ENCODE measurements at places on chromosomes 13 and 19.

DNA sequence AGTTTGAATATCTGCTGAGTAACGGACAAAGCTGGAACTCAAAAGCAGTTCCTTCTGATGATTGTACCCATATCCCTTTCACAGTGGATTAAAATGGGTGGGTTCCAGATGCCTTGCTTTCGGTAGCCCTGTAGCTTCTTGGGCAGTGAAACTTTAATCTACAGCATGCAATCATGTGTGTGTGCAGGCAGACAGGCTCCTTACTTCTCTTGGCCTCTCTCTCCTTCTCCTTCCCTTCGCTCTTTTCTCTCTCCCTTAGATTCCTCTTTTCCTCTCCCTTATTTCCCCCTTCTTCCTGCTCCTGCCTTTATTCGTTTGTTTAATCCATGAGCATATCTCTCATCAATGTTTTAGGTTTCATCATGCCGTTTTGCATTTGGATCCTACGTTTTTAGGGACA lies 8.1 kb downstream of the DGKH start:
- no peak for DNase-seq

- no peak for DNase-seq
These were observed 70.2 kb upstream of the STK24 start for GRCh38 chr13:98647121-98647520.

DNA sequence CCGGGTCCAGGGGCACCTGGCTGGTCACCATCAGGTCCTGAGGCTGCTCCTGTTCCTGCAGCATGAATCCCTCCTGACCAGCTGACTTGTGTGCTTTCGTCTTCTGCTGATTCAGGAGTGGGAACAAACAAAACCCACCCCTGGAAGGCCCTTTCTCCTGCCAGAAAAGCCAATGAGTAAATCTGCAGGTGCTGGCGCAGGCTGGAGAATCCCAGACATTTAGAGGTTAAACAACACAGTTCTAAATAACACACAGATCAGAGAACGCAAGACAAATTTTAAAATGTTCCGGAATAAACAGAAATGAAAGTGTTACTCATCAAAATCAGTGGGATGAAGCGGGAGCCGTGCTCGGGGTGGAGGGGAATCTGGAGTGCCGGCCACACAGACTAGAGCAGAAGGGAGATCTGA lies 60.6 kb upstream of the C13orf46 start:
- DNase-seq: no peak

DNA sequence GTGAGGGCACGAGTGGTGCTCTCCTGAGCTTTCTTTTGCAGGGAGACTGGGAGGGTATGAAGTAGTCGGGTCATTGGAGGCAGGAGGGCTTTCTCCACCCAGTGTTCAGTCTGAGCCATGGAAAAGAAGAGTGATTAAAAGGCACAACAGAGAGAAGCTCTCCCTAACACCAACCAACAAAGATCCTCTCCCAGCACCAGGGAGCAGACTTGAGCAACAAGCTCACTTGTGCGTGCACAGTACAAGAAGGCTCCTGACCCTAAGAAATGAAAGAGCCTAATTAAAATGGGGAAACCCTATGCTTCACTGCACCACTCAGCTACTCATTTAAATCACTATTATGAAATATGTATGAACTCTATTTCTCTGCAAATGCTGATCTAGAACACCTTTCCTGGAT lies 276.3 kb upstream of the SOX21 start:
- no peak for DNase-seq

GRCh38 chr19:1668486-1669270 lies 16.3 kb upstream of the TCF3 start:
- DNase-seq: peak; percentile 10

- DNase-seq: no peak
These were observed 4.6 kb upstream of the SLC44A2 start for GRCh38 chr19:10620786-10621185.

- DNase-seq: no peak
These were observed 2438.2 kb upstream of the PCDH20 start for GRCh38 chr13:63853816-63854215.

DNA sequence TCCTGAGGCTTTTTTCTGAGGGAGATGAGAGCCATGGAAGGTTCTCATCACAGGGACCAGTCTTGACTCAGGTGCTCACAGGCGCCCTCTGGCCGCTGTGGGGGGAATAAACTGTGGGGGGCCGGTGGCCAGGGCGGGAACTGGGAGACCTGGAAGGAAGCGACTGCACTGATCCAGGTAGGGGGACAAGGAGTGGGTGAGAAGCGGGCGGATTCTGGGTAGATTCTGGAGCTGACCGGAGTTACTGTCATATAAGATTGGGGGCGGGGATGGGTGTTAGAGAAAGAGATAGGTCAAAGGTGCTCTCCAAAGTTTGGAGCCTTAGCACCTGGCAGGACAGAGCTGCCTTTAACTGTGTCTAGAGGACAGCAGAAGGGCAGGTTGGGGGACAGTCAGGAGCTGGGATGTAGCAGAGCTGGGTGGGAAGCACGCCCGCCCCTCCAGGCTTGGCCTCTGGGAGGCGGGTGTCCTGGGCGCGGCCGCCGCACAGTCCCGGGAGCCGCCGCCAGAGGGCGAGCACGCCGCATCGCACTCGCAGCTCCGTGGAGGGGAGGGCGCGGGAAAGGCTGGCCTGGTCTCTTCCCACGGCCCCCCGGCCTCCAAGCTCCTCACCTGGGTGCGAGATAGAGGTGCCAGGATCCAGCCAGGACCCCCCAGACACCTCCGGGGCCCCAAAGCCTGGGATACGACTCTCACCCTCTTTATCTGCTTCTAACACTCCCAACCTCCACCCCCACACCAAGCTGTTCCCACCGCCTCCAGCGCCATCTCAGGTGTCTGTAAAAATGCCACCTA lies 4.2 kb upstream of the DAND5 start:
- DNase-seq: peak; percentile 63

DNA sequence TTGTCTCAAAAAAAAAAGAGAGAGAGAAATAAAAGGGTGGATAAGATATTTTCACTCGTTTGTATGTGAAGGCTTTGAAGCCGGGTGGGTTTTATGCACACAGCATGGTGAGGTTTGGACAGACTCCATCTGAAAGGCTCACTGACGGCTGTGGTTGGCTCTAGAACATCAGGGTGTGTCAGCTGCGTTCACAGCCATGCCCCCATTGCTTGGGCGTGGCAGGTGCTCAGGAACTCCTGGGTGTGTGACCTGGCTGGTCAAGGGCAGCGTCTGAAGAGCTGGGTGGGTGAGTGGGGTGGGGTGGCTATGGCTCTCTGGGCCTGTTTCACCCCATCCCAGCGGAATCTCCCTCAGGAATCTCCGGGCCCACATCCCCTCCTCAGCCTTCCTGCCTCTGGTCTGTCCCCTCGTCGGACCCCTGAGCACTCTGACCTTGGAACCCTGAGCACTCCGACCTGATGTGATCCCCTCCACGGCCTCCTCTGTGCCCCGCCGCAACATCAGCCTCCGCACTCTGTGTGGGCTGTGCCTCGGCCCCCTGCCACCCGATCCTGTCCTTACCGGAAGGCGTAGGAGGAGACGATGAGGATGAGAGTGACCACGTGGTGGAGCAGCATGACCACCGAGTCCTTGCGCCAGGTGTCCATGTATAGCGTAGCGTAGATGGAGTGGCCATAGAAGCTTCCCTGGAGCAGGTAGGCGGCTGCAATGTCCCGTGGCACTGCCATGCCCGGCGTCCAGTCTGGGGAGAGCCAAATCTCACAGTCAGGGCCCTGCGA lies 12.2 kb downstream of the CERS1 start:
- no peak for DNase-seq

- DNase-seq: no peak
These were observed 1.6 kb downstream of the C19orf44 start for GRCh38 chr19:16497837-16498236.

GRCh38 chr13:99980201-99980823 lies 1.3 kb upstream of the ZIC2 start:
- peak; percentile 52 for DNase-seq

DNA sequence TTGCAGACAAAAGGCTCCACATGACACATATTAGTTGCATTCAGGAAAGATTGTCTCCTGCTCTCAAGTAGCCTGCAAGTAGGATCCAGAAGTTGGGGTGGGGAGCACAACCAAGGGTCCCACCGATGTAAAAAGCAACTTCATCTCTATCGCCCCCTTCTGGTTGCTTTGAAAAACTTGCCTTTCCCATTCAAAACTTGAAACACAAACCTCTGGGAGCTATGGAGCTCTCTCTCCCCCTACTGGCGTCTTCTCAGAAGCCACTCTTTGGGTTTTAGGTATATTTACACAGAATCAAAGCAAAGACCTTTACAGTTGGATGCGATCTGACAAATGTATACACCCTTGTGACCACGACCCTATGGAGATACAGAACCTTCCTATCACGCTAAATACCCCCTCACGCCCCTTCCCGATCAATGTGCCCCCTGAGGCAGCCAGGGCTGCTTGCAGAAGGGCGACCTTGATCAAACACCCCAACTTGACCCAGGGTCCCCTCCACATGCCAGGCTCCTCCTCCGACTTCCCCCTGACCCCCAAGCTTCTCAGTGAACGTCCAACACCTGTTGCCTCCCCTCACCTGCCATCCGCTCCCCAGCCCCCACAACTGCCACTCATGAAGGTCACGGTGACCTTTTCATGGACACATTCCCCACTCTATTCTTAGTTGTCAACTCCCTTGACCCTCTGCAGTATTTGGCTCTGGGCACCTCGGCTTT lies 10.1 kb downstream of the NOSIP start:
- DNase-seq: peak; percentile 65

GRCh38 chr19:8069096-8069973 lies 16.8 kb downstream of the CCL25 start:
- DNase-seq: no peak

DNA sequence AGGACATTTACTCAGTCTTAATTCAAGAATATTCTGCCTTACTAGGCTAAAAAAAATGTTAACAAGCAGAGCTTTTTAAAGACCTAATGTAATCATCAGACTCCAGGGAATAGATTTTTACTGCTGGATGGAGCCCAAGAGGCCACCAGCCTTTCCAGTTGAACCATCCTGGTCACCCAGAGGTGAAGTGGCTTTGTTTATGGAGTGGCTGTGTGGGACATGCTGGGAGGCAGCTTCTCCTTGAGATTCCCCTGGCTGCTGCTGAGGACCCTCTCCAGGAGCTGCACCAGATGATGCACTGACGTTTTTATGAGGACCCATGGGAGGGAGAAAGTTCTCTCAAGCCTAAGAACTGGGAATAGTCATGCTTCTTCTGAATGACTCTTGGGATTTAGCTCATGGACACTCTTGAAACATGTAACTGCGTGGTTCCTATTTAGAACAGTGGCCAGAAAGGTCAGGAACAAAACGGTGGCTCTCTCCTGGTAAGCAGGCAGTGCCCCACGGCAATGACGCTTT lies 205.9 kb upstream of the MIR17HG start:
- no peak for DNase-seq

- no peak for DNase-seq
These were observed 27.1 kb downstream of the POU4F1 start for GRCh38 chr13:78576261-78576660.

- no peak for DNase-seq
These were observed 95.8 kb downstream of the WASF3 start for GRCh38 chr13:26653310-26653709.

DNA sequence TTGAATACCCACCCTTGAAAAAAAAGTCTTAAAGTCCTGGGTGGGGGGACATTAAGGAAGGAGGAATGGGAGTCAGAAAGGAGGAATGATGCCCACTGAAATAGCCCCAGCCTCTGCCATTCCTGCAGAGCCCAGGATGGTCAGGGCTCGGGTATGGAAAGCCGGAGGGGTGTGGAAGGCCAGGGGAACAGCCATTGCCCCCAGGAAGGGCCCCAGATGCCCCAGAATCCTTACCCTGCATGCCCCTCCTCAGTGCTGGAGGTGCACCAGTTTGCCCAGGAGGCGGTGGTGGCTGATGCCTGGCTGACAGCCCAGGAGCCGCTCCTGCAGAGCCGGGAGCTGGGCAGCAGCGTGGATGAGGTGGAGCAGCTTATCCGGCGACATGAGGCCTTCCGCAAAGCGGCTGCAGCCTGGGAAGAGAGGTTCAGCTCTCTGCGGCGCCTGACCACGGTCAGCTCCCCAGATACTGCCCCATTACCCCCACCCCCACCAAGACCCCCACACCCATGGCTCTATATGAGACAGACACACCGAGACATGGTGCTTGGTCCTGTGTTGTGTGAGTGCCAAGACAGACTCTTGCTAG lies 10.7 kb upstream of the SHKBP1 start:
- DNase-seq: no peak

- DNase-seq: no peak
These were observed 27.6 kb upstream of the C13orf46 start for GRCh38 chr13:114001331-114002008.

DNA sequence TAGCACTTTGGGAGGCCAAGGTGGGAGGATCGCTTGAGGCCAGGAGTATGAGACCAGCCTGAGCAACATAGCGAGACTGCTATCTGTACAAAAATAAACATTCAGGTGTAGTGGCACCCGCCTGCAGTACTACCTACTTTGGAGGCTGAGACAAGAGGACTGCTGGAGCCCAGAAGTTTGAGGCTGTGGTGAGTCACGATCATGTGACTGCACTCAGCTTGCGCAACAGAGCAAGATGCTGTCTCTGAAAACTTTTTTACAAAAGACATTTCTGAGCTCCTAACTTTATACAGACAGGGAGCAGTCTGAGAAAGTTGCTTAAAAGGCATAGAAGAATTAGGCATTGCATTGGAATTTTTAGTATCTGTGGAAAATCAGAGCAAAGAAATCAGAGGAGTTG lies 10.4 kb upstream of the TBC1D4 start:
- DNase-seq: no peak

GRCh38 chr19:30455881-30456280 lies 83.7 kb downstream of the ZNF536 start:
- no peak for DNase-seq

GRCh38 chr13:103715335-103715734 lies 649.1 kb upstream of the SLC10A2 start:
- DNase-seq: no peak

- no peak for DNase-seq
These were observed 852.7 kb upstream of the KLHL1 start for GRCh38 chr13:70960841-70961443.

DNA sequence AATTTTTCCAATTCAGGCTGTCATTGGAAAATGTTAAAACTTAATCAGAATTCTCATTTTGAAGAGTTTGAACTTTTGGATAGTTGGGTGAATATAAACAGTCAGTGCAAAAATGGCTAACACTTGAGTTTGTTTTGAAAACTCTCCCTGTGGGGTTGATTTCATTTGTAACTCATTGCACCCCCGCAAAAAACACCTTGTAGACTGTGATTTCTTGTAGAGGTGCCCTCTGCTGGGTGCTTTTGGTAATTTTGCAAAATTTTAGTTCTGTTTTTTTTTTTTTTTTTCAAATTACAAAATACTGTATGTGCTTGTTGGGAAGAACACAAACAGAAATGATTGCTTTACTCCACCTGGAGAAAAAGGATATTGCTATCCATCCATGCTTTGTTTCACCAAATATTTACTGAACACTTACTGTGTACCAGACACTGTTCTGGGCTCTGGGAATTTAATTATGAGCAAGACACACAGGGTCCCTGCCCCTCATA lies 28.2 kb upstream of the GPI start:
- DNase-seq: peak; percentile 39

- no peak for DNase-seq
These were observed 14.2 kb downstream of the EGLN2 start for GRCh38 chr19:40813182-40813581.

- no peak for DNase-seq
These were observed 356.7 kb downstream of the FGF9 start for GRCh38 chr13:22027566-22027965.
